ENCODE measurements at places on chromosomes 1 and 21.
A peak's percentile ranks its signal among the peaks of the same experiment; 100 is the strongest.

GRCh38 chr1:50634251-50634650, 211.0 kb upstream of the DMRTA2 start:
- DNase-seq, result no peak

GRCh38 chr1:218466341-218467010, 121.3 kb downstream of the TGFB2 start:
- no peak for DNase-seq

GRCh38 chr1:109818271-109818987, 54.7 kb upstream of the EPS8L3 start:
- no peak for DNase-seq

- DNase-seq, result no peak
Measured at GRCh38 chr1:55522982-55523381, 307.8 kb upstream of the USP24 start.

DNA sequence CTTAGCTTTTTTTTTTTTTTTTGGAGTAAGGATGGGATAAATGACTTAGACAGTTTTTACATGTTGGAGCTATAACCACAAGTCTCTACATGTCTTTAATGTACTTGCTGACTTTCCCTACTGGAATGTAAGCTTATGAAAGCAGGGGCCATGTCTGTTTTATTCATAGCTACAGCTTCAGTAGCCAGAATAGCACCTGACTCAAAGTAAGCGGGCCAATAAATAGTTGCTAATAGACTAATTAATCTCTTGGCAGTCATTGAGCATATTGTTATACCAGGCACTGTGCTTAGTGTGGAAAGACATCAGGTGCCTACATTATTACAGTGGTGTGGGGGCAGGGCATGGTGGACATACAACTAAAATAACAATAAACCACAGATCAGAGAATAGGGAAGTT, 84.4 kb upstream of the HOOK1 start:
- no peak for DNase-seq

DNA sequence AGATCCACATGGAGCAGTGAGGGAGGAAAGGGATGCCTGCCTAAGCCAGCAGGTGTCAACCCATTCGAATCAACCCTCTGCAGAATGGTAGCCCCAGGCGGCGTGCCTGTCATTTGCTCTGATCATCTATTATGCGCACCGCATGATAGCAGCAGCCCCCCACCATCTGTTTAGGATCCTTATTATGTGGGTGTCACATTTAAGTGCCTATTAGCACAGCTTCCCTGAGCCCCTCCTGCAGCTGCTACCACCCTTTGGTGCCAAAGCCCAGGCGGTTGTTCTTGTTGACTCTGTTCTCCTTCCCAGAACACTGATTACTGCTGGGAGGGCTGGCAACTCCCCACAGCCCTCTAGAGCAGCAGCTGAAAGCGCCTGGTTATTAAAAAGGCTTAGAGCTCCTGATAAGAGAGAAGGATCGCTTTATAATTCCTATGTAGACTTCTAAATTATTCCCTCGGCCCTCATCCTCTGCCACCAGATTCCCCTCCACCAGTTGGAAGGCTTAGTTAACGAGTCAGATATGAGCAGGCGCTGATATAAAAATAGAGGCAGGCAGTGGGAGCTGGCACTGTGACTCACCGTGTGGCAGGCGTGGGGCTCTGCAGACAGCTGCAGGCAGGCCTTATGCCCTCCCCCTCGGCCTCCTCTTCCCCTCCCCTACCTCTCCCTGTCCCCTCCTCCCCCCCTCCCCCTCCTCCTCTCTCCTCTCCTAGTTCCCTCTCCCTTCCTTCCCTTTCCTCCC, 23.0 kb downstream of the ACTA1 start:
- DNase-seq, result peak; percentile 42

DNA sequence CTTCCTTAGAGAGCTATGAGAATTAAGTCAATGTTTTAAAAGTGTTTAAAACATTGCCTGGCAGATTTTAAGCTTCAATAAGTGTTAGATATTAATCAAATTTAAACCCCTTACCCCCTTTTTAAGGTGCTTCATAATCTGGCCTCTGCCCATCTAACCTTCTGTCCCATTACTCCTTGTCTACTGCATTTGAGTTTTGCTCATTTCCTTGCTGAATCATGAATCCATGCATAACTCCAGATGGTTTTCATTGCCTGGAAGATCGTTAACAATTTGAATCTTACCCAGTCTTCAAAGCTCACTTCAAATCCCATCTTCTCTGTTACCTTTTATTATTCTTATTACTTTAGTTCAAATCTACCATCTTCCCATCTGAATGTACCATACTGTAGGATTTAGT, 4.6 kb downstream of the HJV start:
- no peak for DNase-seq

GRCh38 chr1:79044974-79045650, 38.6 kb upstream of the ADGRL4 start:
- no peak for DNase-seq

All from DMS153 (cell line).